T-helper 17 cell (primary cell): ENCODE measurements at places on chromosomes 6 and 20.
A peak's percentile ranks its signal among the peaks of the same experiment; 100 is the strongest.

GRCh38 chr6:158911746-158912480, 88.1 kb downstream of the RSPH3 start:
- H3K27me3 ChIP-seq: no peaks in the 10 kb centered on the region
- DNase-seq: no peak
- peaks cover 21% of the 10 kb centered on the region for H3K4me1 ChIP-seq
- peak overlapping the region; percentile 63 for H3K4me3 ChIP-seq

DNA sequence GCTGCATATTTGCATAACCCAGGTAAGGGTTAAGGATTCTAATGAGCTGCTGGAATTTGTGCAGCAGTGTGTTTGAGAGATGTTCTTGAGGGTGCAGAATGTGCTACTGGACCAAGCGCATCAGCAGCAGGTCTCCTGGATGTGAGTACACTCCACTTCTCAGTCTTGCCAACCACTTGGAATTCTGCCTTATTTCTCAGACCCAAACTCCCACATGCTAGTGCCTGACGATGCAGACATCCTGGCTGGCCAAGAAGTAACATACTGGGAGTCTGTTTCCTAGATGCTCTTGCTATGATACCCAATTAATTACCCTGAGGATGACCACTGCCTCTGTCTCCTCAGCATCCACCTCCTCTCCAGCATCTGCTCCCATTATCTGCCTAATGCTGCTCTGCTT, 186.6 kb downstream of the MOXD1 start:
- H3K27me3 ChIP-seq: peaks cover 34% of the 10 kb centered on the region
- H3K4me3 ChIP-seq: no peak overlapping the region
- DNase-seq: no peak

GRCh38 chr6:127969701-127970100, 68.8 kb upstream of the THEMIS start:
- DNase-seq: no peak
- H3K4me1 ChIP-seq: peaks cover 33% of the 10 kb centered on the region
- peak overlapping the region; percentile 56 for H3K4me3 ChIP-seq
- H3K27me3 ChIP-seq: no peaks in the 10 kb centered on the region

DNA sequence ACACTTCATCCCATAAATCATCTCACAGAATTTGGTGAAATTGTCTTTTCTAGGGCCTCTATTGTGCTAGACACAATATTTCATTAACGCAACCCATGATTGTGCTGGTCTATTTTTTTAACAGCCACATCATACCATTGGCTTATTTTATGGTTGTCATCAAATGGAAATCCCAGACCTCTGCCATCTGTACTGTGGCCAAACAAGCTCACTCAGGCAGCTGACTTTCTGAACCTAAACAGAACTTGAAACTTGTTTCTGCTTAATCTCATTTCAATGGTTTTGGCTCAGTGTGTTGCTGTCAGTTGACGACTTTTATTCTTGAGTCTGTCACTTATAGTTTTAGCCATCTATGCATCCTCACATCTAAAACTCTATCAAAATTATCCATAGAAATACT, 111.8 kb downstream of the HAO1 start:
- H3K4me3 ChIP-seq: no peak overlapping the region
- H3K36me3 ChIP-seq: no peaks in the 10 kb centered on the region
- H3K27ac ChIP-seq: no peak overlapping the region
- H3K4me1 ChIP-seq: no peaks in the 10 kb centered on the region
- H3K27me3 ChIP-seq: no peaks in the 10 kb centered on the region

DNA sequence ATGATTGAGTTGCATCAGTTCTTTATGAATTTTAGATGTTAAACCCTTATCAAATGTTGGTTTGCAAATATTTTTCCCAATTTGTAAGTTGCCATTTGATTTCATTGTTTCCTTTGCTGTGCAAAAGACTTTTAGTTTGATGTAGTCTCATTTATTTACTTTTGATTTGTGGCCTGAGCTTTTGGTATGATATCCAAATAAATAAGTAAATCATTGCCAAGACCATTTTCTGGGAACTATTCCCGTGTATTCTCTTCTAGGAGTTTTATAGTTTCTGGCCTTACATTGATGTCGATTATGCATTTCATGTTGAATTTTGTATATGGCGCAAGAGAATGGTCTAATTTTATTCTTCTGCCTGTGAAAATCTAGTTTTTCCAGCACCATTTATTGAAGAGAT, 13.4 kb downstream of the AIG1 start:
- H3K4me1 ChIP-seq: peaks cover 2% of the 10 kb centered on the region
- no peak overlapping the region for H3K4me3 ChIP-seq
- peaks cover 4% of the 10 kb centered on the region for H3K36me3 ChIP-seq
- H3K27me3 ChIP-seq: no peaks in the 10 kb centered on the region

DNA sequence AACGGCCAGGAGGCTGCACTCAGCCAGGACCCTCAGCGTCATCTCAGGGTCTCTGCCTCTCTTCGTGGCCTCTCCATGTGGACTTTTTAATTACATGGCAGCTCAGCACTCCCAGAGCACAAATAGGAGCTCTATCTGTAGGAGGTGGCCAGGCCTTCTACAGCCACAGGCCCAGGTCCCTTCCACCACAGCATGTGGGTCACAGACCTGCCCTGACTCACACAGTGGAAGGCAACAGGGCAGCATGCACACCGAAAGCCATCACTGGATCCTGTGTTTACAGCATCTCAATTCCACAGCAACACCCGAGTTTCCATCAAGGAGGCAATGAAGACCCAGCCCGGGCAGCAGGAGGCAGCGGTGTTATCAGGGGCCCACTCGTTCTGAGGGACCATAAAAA, 65.8 kb upstream of the CD93 start:
- no peak for DNase-seq
- peaks cover 9% of the 10 kb centered on the region for H3K27me3 ChIP-seq
- H3K4me3 ChIP-seq: no peak overlapping the region
- H3K36me3 ChIP-seq: no peaks in the 10 kb centered on the region
- peak overlapping the region; percentile 78 for H3K27ac ChIP-seq
- H3K4me1 ChIP-seq: peaks cover 17% of the 10 kb centered on the region

GRCh38 chr20:32830437-32830836, 10.7 kb downstream of the MAPRE1 start:
- no peak for DNase-seq
- H3K27me3 ChIP-seq: no peaks in the 10 kb centered on the region
- no peak overlapping the region for H3K4me3 ChIP-seq
- peak overlapping the region; percentile 54 for H3K27ac ChIP-seq
- peaks cover 6% of the 10 kb centered on the region for H3K36me3 ChIP-seq

DNA sequence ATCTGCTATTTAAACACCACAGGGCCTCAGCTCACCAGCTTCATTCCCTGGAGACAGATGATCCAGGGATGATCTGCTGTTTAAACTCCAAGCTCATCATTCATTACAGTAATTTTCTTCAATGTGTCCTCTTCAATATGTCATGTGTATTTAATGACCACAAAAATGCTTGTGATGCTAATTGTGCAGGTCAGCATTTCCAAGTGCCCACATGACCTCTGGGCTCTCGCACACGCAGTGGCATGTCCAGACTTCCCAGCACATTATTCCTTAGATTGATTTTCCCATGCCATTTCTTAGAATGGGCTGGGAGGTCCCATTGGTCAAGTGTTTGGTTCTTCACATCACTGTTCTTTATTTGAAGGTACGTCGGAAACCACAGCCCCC, 434.4 kb downstream of the HAO1 start:
- no peak overlapping the region for H3K27ac ChIP-seq
- H3K36me3 ChIP-seq: no peaks in the 10 kb centered on the region
- H3K4me1 ChIP-seq: no peaks in the 10 kb centered on the region
- no peaks in the 10 kb centered on the region for H3K27me3 ChIP-seq
- no peak for DNase-seq

DNA sequence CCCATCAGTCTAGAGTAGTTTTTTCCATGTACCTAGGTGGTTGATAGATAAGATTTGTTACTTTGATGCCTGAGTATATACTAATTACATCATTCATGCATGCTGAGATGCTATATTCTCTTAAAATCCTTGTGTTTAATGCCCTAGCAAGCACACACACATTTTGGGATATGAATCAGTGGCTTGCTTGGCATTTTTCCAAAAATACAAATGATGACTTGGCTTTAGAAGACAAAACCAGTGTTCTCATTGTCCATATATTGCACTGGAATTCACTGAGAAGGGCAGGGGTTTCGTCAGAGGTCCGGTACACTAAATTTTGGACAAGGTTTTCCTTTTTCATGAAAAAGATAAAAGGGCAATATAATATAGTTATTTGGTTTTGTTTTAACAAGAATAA, 24.9 kb downstream of the GTPBP2 start:
- peaks cover 9% of the 10 kb centered on the region for H3K36me3 ChIP-seq
- H3K4me3 ChIP-seq: no peak overlapping the region
- no peak for DNase-seq
- no peaks in the 10 kb centered on the region for H3K27me3 ChIP-seq
- H3K4me1 ChIP-seq: peaks cover 11% of the 10 kb centered on the region

DNA sequence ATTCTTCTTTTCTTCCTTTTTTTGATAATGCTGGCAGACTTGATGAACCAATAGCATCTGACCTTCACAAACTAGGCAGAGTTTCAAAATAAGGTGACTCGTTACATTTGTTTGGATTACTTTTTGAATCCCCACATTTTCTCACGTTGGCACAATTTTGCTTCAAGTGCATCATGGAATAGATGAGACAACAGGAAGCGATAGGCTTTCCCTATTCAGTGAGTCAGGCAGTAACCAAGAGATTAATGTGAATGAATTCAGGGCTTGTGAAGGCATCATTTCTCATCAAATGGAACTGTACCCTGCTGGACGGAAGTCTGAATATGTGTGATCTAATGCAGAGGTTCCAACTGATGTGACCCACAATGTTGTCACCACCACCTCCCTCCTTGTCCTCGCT, 10.7 kb downstream of the RFPL4B start:
- no peak overlapping the region for H3K27ac ChIP-seq
- peaks cover 2% of the 10 kb centered on the region for H3K4me1 ChIP-seq
- DNase-seq: no peak
- H3K36me3 ChIP-seq: no peaks in the 10 kb centered on the region

DNA sequence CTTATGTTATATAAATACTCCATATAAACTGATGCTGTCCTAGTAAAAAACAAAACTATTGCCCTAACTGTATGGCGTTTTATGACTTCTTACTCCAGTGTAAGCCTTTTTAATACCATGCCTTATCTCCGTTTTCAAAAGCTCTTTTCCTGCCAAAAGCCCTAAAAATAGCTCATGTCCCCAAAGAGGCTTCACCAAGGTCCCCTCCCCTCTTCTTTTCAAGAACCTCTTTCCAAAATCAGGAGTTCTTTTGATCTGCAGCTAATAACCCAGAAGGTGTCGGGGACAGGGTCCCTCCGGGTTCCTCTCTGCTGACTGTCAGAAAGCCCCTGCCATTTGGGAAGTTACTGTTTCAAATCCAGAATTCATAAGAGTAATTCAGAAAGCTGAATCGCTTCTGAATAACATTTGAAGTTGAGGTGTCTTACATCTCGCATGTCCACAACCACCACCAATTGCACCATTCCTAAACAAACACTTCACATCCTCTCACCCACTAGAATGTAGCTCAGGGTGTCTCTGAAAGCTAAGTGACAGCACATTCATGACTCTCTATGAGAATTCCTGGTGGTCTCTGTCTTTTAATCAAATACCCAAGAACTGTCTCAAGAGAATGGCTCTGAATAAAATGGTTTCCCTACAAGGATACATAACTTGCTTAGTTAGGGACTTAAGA, 13.3 kb downstream of the TASP1 start:
- H3K4me3 ChIP-seq: no peak overlapping the region
- H3K27ac ChIP-seq: no peak overlapping the region
- no peak for DNase-seq
- peaks cover 14% of the 10 kb centered on the region for H3K36me3 ChIP-seq
- no peaks in the 10 kb centered on the region for H3K27me3 ChIP-seq

DNA sequence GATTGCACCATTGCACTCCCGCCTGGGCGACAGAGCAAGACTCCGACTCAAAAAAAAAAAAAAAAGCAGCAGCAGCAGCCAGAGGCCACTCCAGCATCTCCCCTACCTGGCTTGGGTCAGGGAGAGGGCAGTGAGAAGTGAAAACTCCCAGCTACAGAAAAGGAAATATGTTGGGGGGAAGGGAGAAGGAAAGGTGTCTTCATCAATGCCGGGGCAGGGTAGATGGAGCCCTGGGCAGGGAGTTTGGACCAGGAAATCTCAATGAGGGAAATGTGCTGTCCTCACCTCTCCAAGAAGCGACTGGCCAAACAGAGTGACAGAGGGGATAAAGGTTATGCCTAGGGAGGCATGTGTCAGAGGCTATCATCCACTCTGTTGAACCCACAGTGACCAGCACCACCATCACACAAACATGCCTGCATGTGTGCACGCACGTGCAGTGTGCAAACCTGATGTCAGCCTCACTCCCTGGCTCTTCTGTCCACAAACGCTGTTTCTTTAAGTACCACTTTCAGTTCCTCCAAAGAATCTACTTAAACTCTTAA, 887 bp upstream of the AIF1 start:
- H3K4me3 ChIP-seq: no peak overlapping the region
- H3K27me3 ChIP-seq: no peaks in the 10 kb centered on the region
- H3K4me1 ChIP-seq: peaks cover 20% of the 10 kb centered on the region
- no peak overlapping the region for H3K27ac ChIP-seq
- DNase-seq: no peak

GRCh38 chr6:106476331-106477105, 116.0 kb downstream of the CRYBG1 start:
- H3K4me3 ChIP-seq: no peak overlapping the region
- no peak overlapping the region for H3K27ac ChIP-seq
- peaks cover 10% of the 10 kb centered on the region for H3K27me3 ChIP-seq
- H3K4me1 ChIP-seq: peaks cover 3% of the 10 kb centered on the region
- no peak for DNase-seq

DNA sequence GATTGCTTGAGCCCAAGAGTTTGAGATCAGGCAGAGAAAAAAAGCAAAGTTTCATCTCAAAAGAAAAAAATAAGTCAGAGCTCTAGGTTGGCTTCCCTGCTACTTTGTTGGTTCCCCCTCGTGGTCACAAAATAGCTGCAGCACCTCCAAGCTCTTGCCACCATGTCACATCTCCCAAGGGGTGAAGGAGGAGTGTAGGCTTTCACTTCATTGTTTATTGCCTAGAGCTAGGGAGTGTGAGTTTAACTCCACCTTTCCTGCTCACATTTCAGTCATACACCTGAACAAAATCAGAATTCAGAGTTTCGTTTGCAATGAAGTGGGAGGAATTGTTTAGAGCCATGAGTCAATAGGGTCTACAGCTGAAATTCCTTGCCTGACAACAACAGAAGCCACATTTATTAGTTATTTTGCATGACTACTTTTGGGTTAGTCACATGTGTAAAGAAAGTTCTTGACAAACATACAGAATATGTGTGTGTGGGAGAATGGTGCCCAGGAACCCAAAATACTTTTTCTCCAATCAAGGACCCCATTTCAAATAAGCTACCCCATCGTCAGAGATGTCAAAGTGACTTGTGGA, 56.2 kb upstream of the UFL1 start:
- H3K27ac ChIP-seq: no peak overlapping the region
- DNase-seq: no peak
- no peaks in the 10 kb centered on the region for H3K36me3 ChIP-seq
- no peak overlapping the region for H3K4me3 ChIP-seq

DNA sequence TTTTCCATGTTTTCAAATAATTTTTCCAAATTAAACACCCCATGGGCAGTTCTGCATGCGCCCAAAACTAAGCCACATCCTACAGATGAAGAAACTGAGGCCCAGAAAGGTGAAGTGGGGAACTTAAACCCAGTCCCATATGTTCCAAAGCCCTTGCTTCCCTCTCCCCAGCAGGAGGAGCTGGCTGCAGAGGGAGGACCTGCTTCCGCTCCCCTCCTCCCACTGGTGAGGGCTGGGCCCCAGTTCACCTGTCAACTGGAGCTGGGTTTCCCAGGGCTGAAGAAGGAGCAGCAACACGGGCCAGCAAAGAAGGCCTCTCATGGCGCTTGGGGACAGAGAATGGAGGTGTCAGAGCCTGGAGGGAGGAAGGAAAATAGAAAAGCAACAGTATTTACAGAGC, 1.4 kb upstream of the RBPJL start:
- peaks cover 5% of the 10 kb centered on the region for H3K4me1 ChIP-seq
- peaks cover 75% of the 10 kb centered on the region for H3K27me3 ChIP-seq
- DNase-seq: no peak
- peaks cover 2% of the 10 kb centered on the region for H3K36me3 ChIP-seq
- H3K4me3 ChIP-seq: no peak overlapping the region
- H3K27ac ChIP-seq: no peak overlapping the region
